ENCODE measurements at places on chromosomes 6 and 20.

DNA sequence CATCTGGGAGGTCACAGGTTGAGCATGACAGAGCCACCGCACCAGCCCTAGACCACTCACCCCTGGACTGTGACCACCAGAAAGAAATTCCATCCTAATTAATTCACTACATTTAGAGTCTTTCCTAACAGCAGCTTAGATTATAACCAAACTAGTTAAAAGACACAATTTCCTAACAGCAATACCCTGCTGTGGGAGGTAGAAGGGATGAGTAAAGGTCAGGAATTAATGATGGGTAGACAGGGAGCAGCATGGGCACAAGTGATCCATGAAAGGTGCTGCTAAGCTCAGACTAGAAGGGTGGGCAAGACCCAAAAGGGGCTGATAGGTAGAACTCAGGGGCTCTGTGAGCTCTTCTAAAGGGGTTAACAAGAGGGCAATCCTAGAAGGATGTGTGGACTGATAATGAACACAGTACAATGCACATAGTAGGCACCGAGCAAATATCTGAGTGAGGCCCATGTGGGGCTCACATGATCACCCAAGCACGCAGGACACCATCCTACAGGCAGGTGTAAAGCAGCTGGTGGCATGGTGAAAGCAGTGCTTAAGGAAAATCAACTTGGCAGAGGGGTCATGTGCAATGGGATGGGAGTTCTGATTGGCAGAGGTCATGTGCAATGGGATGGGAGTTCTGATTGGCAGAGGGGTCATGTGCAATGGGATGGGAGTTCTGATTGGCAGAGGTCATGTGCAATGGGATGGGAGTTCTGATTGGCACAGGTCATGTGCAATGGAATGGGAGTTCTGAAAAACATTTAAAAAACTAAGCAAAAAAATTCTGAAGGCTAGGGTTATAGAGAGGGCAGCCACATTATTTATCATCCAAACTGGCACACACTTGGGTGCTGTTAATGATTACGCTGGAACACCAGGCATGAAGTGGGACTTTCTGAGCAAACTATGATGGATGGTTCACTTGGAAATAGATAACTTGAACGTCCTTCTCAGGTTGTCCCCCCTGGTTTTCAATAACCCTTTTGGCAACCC lies 188.2 kb upstream of the FOXQ1 start:
- no peak for DNase-seq

- DNase-seq = no peak
These were observed 167.9 kb upstream of the TNFAIP3 start for GRCh38 chr6:137699031-137699683.

- no peak for DNase-seq
These were observed 5.6 kb upstream of the STX16 start for GRCh38 chr20:58645412-58645968.

GRCh38 chr6:42392833-42393232 lies 58.9 kb downstream of the TRERF1 start:
- no peak for DNase-seq

GRCh38 chr6:40498148-40498547 lies 89.0 kb downstream of the LRFN2 start:
- no peak for DNase-seq

DNA sequence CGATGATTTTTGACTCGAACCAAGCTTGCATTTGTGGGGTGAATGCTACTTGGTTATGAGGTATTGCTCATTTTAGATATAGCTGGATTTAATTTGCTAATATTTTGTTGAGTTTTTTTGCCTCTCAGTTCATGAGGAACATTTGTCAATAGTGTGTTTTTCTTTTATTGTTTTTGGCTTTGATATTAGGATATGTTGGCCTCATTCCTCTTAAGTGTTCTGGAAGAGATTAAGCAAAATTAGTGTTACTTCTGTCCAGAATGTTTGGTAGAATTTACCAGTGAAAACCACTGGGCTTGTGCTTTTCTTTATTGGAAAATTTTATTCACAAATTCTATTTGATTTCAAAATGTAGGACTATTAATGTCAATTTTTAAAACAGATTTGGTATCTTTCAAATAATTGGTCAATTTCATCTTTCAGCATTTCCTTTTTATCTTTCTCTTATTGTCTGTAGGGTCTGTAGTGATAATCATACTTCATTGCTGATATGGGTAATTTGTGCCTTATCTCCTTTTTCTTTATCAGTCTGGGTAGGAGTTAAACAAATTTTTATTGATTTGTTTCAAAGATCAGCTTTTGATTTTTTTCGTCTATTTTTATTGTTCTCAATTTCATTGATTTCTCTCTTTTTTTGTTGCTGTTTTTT lies 14.1 kb downstream of the AIG1 start:
- DNase-seq = no peak

DNA sequence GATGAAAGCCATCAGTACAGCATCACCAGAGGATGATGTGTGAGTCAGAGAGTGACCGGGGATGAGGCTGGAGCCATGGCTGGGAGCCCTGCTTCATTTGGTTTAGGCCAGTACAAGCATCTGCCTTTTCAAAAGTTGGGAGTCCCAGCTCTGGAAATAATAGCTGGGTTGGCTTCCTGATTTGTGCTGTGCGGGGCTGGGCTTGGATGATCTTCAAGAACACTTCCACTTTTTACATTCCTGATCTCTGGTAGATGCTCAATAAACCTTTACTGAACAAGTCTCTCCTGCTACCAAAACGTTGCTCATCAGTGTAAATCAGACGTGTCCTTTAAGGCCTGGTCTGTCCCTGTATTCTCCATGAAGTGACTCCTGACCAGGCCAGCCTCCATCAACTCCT lies 44.1 kb upstream of the ADGRF4 start:
- DNase-seq = no peak

GRCh38 chr6:127076466-127076865 lies 42.0 kb upstream of the RSPO3 start:
- no peak for DNase-seq

- no peak for DNase-seq
These were observed 1120.1 kb upstream of the CITED2 start for GRCh38 chr6:140494321-140495108.

GRCh38 chr20:25483431-25484132 lies 76.1 kb downstream of the GINS1 start:
- no peak for DNase-seq

DNA sequence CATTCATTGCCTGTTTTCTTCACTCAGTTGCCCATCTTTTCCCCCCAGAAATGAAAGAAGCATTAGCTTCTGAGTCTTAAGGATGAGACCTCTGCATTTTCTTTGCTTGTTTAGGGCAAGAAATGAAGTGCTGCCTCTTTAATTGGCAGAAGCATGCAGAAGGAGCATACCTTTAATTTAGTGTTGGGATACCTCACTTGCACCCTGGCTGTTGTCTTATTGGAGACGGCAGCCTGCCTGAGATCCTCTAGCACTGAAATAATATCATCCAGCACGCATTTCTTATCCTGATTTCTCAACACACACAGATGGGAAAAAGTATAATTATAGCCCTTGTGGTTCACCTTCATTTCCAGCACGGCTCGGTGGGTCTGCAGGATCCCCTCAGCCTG lies 43.1 kb downstream of the PTCHD4 start:
- no peak for DNase-seq

DNA sequence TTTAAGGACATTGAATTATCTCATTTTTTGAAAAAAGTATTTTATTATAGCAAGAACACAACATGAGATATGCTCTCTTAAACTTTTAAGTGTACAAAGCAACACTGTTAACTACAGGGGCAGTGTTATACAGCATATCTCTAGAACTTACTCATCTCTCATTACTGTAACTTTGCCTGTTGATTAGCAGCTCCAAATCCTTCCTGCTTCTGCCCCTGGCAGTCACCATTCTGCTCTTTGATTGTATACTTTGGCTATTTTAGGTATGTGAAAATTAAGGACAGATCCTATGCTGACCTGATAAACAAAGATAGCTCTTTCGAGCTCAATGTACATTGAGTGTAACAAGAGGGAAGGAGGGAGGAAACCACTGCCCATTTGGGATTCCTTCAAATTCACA lies 1349.8 kb upstream of the GJE1 start:
- DNase-seq = no peak

DNA sequence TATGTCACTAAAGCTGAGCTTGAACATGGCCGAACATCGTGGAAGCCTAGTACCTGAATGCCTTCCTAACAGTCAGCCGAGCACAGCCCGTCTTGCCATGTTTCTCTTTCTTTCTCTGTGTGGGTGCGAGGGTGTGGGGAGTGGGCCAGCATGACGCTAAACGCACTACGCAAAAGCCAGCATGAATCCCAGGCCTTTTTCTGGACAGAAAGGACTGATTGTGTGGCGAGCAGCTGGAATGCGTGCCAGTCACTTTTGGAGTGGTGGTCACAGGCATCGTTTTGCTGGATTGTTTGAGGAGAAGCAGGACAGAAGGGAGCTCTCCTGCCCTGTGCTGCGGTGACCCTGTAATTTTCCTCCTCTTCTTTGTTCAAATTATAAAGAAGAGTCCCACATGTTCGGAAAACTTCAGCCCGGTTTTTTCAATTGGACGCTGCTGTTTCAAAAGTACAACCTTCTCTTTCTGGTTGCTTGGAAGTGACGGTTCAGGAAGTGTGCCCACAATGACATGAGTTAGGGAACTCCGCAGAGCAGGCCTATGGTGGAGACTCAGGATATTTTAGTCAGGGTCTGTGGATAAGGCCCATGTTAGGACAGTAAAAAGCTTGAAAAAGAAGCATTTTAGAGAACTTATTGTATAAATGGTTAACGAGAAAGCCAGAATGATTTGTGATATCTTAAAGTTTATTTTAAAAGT lies 54.3 kb downstream of the PDE7B start:
- DNase-seq = no peak

GRCh38 chr20:16615199-16615598 lies 42.0 kb upstream of the KIF16B start:
- DNase-seq = peak; percentile 11

GRCh38 chr6:28090917-28091586 lies 10.7 kb downstream of the ZNF165 start:
- DNase-seq = no peak

GRCh38 chr6:45663251-45664221 lies 285.8 kb upstream of the SUPT3H start:
- no peak for DNase-seq

- DNase-seq = no peak
These were observed 211.0 kb downstream of the MOXD1 start for GRCh38 chr6:132190097-132190814.

DNA sequence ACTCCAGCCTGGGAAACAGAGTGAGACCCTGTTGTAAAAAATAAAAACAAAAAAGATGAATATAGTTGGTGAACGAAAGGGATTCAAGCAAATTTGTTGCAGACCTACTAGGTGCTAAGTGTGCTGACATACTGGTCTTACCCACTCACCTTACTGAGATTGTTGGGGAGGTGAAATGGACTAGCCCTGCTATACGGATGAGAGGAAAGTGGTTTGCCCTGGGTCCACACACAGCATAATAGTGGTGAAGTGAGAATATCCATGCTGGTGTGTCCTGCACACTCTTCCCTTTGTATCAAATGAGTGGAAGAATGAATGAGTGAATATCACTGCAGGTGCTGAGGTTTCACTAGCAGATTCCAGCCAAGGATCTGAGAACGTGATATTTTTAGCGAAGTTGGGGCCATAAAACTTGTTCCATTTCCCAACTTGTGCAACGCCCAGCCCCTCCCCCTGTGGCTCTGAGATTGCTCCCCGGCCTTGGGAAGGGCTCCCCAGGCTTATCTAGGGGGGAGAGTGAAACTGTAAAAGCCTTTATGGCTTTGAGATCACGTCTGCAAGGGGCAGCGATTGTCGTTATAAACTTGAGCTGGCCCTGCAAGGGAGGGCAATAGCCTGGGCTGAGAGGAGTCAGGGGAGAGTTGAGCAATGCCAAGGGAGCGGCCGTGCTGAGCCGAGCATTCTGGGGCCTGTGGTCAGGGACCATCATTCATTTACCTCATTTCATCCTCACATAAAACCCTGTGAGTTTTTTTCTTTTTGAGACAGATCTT lies 33.2 kb upstream of the TTPAL start:
- no peak for DNase-seq

DNA sequence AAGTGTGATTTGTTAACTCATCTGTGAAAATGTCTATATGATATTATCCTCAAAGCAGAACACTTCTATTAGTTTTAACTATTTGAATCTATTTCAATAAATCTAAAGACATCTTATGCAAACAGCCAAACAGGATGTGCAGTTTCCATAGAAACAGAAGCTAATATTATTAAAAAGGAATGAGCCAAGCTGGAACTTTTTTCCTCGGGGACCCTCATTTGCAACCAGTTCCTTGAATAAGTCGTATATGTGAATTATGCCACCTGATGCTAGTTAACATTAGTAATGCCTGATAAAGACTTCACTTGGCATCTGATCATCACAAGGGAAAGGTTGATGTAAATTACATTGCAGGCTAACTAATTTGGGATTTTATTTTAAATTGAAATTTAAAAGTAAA lies 216.9 kb upstream of the SMLR1 start:
- DNase-seq = no peak

DNA sequence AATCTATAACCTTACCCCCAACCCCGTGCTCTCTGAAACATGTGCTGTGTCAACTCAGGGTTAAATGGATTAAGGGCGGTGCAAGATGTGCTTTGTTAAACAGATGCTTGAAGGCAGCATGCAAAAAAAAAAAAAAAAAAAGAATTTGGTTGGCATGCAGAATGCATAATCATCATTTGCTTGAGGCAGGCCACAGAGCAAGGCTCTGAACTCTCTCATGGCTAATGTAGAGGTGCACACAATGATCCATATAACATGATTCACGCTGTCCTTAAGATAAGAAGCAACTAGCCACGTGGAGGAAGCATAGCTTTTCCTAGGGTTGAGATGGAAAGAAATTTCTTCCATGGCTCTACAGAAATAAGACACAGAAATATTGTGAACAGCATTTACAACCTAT lies 27.6 kb upstream of the RPN2 start:
- no peak for DNase-seq

- DNase-seq = no peak
These were observed 38.8 kb upstream of the SIRPA start for GRCh38 chr20:1856424-1856823.

- DNase-seq = no peak
These were observed 39.3 kb downstream of the GFOD1 start for GRCh38 chr6:13447949-13448724.

DNA sequence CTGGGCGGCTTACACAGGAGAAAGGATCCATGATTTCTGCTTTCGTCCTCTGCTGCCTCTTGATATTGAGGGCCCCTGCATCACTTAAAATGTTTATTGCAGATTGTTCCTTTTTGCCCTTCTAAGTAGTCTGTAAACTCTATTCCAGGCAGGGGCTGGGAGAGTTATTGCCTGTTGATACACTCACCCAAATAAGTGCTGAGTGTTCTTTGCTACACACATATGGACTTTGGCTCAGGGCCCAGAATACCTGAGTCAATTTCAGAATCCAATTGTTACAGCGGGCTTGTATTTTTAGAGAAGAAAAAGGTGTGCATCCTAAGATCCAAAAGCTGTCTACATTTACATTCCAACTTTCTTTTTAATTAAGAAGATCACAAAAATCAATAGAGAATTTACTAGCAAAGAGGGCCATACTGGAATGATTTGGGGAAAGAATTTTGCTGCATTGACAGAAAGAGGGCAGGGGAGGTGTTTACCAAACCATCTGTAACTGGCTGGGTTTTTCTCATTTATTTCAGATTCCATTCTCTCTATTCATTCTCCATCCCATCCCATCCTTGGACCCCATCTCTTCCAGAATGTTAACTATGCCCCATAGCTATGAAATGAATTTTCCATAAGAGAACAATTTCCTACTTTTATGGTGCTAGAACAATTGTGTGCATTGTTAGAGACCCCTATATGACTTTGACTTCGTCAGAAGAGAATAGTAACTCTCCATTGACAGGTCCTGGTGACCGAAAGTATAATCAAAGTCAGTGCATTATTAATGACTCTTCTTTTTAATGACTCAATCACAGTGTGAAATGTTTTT lies 959.9 kb upstream of the FLRT3 start:
- peak; percentile 93 for DNase-seq

- no peak for DNase-seq
These were observed 21.0 kb downstream of the RIPOR3 start for GRCh38 chr20:50670126-50670862.
